Thoracic aorta (tissue), 2 donors: ENCODE measurements at places on chromosomes 16 and 17.

- peak; percentile 38 for DNase-seq
- H3K27me3 ChIP-seq: no peaks in the 10 kb centered on the region
- peaks cover 25% of the 10 kb centered on the region for H3K4me1 ChIP-seq
- peak overlapping the region; percentile 41 for H3K4me3 ChIP-seq
- peak overlapping the region; percentile 84 for H3K27ac ChIP-seq
- H3K36me3 ChIP-seq: no peaks in the 10 kb centered on the region
These were observed 284.1 kb downstream of the C16orf95 start for GRCh38 chr16:87033021-87033471.

GRCh38 chr16:11112723-11113348 is 143.2 kb downstream of the SOCS1 start:
- no peaks in the 10 kb centered on the region for H3K36me3 ChIP-seq
- no peak overlapping the region for H3K4me3 ChIP-seq
- H3K27ac ChIP-seq: peak overlapping the region; percentile 54
- no peaks in the 10 kb centered on the region for H3K27me3 ChIP-seq

GRCh38 chr17:36755586-36755985 is 154.2 kb downstream of the MRM1 start:
- no peaks in the 10 kb centered on the region for H3K36me3 ChIP-seq
- no peak for DNase-seq
- no peaks in the 10 kb centered on the region for H3K4me1 ChIP-seq
- H3K27ac ChIP-seq: no peak overlapping the region
- no peaks in the 10 kb centered on the region for H3K27me3 ChIP-seq

- H3K27ac ChIP-seq: no peak overlapping the region
- no peak for DNase-seq
- no peaks in the 10 kb centered on the region for H3K36me3 ChIP-seq
These were observed 18.8 kb downstream of the HS3ST3A1 start for GRCh38 chr17:13582776-13583547.

- peaks cover 26% of the 10 kb centered on the region for H3K4me1 ChIP-seq
- no peak for DNase-seq
- H3K27me3 ChIP-seq: no peaks in the 10 kb centered on the region
- H3K4me3 ChIP-seq: peak overlapping the region; percentile 98
- peaks cover 36% of the 10 kb centered on the region for H3K36me3 ChIP-seq
These were observed 873 bp downstream of the SETD1A start for GRCh38 chr16:30958175-30959079.

DNA sequence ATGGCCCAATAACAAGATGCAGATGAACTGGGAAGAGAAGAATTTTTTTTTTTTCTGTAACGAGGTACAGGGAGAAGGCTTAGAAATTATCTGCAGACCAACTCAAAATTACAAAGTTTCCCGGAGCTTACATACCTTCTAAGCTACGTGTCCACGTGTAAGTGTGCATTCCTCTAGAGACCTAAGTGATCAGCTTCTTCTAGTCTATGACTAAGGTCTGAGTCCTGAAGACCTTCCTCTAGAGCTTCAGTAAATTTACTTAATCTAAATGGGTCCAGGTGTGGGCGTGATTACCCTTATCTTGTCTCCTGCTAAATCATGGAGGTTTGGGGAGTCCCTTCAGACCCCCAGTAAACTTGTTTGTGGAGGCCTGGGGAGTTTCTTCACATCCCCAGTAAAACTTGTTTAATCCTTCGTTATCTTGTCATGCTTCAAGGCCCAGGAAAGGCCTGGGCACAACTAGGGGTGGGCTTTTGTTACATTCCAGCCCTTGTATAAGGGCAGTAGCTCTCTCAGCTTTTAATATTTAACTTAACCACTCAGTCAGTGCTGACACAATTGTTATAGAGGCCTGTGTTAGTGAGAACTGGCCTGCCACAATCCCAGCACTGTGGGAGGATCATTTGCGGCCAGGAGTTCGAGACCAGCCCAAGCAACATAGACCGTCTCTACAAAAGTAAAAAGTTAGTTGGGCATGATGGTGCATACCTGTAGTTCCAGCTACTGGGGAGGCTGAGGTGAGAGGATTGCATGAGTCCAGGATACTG is 342.3 kb downstream of the SNX29 start:
- H3K27ac ChIP-seq: no peak overlapping the region
- H3K36me3 ChIP-seq: no peaks in the 10 kb centered on the region
- no peaks in the 10 kb centered on the region for H3K27me3 ChIP-seq
- H3K4me1 ChIP-seq: no peaks in the 10 kb centered on the region
- no peak overlapping the region for H3K4me3 ChIP-seq
- no peak for DNase-seq

GRCh38 chr16:3998793-3999478 is 117.3 kb downstream of the ADCY9 start:
- H3K27me3 ChIP-seq: no peaks in the 10 kb centered on the region
- no peak for DNase-seq
- peaks cover 29% of the 10 kb centered on the region for H3K4me1 ChIP-seq
- H3K27ac ChIP-seq: peak overlapping the region; percentile 22

- H3K4me3 ChIP-seq: peak overlapping the region; percentile 83
- peak overlapping the region; percentile 100 for H3K27ac ChIP-seq
- peaks cover 14% of the 10 kb centered on the region for H3K4me1 ChIP-seq
- no peaks in the 10 kb centered on the region for H3K27me3 ChIP-seq
- DNase-seq: no peak
These were observed 31.0 kb upstream of the ARL4D start for GRCh38 chr17:43367737-43368242.

GRCh38 chr17:40139566-40140058 is 725 bp upstream of the CASC3 start:
- no peak for DNase-seq
- peak overlapping the region; percentile 99 for H3K27ac ChIP-seq
- H3K4me3 ChIP-seq: peak overlapping the region; percentile 98
- H3K27me3 ChIP-seq: no peaks in the 10 kb centered on the region
- peaks cover 14% of the 10 kb centered on the region for H3K36me3 ChIP-seq

- DNase-seq: no peak
- no peaks in the 10 kb centered on the region for H3K36me3 ChIP-seq
- no peaks in the 10 kb centered on the region for H3K27me3 ChIP-seq
- no peak overlapping the region for H3K4me3 ChIP-seq
- no peak overlapping the region for H3K27ac ChIP-seq
These were observed 28.8 kb upstream of the DYNLRB2 start for GRCh38 chr16:80511824-80512592.

DNA sequence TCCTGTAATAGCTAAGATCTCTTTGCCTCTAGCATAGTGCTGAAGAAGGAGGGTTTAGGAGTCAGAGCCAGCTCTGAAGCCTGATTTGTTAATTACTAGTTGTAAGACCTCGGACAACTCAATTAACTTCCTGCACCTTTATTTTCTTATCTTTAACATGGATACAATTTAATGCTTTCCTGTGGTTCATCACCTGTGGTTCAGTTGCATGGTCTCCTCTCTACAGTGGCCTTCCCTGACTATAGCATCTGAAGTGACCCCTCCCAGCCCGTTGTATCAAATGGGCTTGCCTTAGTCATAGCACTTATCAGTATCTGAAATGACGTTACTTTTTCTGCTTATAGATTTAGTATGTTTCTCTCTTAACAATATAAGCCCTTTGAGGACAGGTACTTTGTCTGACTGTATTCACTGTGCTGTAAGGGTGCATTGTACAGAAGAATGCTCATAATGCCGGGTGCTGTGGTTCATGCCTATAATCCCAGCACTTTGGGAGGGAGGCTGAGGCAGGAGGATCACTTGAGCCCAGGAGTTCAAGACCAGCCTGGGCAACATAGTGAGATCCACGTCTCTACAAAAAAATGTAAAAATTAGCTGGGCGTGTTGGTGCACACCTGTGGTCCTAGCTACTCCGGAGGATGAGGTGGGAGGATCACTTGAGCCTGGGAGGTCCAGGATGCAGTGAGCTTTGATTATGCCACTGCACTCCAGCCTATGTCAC is 2.6 kb upstream of the NDE1 start:
- H3K27me3 ChIP-seq: no peaks in the 10 kb centered on the region
- DNase-seq: no peak
- no peak overlapping the region for H3K4me3 ChIP-seq
- peaks cover 10% of the 10 kb centered on the region for H3K4me1 ChIP-seq
- H3K36me3 ChIP-seq: no peaks in the 10 kb centered on the region
